ENCODE measurements at places on chromosomes 3 and 15. TPM values are rescaled to one million over a fixed set of nuclear protein-coding genes. Genes with fewer than 3 reads are reported as not detected.

CPEB1 gene
- total RNA-seq, result 0.27 TPM

OCA2 gene
- not detected for total RNA-seq

ISLR gene
- total RNA-seq, result not detected

SCAANT1 gene
- not detected for total RNA-seq

ZNF385D gene
- total RNA-seq, result 22.4 TPM

CFAP100 gene
- not detected for total RNA-seq

TMCO5A gene
- total RNA-seq, result not detected

CCDC174 gene
- total RNA-seq, result 9.7 TPM

CLRN1 gene
- total RNA-seq, result not detected

P2RY13 gene
- 0.81 TPM for total RNA-seq

DET1 gene
- 12.4 TPM for total RNA-seq

CMTM8 gene
- total RNA-seq, result 2.2 TPM

LACTB gene
- 7.3 TPM for total RNA-seq

P3H2 gene
- under 0.01 TPM for total RNA-seq

PLS1 gene
- 2.4 TPM for total RNA-seq

SMCO1 gene
- total RNA-seq, result not detected
